ENCODE measurements at places on chromosomes 5 and 9.

GRCh38 chr5:168314735-168315411 lies 23.4 kb downstream of the WWC1 start:
- DNase-seq, result peak; percentile 84

DNA sequence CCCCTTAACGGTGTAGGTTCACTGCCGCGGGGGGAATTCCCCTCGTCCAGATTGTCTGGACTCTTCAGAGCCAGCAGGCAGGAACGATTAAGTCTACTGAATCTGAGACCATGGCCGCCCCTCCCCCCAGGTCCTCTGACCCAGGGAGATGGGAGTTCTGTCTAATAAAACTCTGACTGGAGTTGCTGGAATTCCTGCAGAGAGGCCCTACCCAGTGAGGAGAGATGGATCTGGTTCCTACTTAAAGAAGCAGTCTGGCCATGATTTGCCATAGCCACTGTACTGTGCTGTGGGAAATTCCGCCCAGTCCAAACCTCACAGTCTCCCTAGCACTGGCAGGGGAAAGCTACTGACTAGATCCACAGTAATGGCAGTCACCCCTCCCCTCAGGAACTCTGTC lies 237.7 kb upstream of the RASA1 start:
- no peak for DNase-seq

- DNase-seq, result no peak
These were observed 29.8 kb upstream of the BNIP1 start for GRCh38 chr5:173114536-173114935.

GRCh38 chr5:113487416-113487780 lies 855 bp downstream of the MCC start:
- DNase-seq, result peak; percentile 24

- no peak for DNase-seq
These were observed 62.0 kb downstream of the MACROH2A1 start for GRCh38 chr5:135337064-135337463.

DNA sequence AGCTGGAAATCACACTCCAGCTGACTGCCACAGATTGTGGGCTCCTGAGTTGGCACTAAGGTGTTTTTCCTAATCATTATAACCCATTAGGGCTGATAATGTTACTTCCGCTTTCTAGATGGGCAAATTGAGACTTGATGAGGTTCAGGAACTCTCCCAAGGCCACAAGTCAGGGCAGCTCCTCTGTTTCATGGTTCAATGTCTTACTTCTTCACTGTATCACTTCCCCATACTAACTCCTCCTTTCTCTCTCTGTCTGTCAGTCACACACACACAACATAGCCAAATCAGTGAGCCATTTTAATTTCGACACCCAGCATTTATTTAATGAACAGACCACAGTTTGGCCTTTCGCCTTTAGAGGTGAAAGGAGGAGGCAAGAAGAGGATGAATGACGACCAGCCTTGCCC lies 17.8 kb upstream of the TRAF1 start:
- no peak for DNase-seq

- DNase-seq, result peak; percentile 12
These were observed 73.7 kb upstream of the STK32A start for GRCh38 chr5:147160902-147161700.

- peak; percentile 9 for DNase-seq
These were observed 7.5 kb downstream of the ADAMTS13 start for GRCh38 chr9:133429641-133430161.

DNA sequence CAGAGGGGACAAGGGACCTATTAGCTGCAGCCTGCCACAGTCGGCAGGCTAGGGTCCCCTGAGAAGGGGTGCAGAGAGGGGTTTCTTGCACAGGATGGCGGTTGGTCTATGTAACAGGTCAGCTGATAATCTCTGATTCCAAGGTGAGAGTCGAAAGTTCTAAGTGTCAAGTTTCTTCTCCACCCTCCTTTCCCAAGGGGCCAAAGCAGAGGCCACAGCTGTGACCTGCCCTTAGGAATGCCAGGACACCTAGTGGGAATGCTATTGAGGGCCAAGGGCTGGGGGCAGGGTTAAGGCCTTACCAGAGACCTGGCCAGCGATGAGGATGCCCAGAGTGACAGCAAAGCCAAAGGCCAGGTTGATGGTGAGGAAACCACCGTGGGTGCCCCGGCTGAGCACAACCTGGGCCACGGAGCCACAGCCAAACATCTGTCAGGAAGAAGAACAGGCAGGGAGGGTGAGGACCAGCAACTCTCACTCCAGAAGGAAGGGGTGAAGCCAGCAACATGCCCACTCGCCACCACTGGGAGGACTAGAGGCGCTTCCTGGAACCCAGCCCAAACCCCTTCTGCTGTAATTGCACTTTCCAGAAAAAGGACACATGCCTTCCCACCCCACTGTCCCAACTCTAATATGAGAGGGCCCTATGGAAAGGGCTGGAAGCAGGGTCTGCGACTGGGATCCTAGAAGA lies 3.8 kb downstream of the AQP3 start:
- no peak for DNase-seq

DNA sequence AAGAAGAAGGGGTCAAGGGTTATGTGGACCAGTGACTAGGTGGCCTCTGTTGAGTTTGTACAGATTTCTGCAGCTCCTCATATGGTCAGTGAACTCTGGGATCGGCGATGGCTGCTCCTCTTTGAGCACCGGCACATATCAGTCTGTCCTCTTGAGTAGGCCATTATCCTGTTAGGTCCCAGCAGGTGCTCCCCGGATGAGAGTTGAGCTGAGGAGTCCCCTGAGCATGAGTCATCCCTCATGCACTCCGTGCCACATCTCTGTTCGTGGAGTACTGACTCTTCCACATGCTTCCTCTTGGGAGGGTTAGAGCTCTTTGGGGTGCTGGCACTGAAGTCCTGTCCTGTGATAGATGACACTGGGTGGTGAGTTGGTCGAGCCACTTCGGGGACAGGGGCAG lies 143.7 kb downstream of the PTTG1 start:
- no peak for DNase-seq

DNA sequence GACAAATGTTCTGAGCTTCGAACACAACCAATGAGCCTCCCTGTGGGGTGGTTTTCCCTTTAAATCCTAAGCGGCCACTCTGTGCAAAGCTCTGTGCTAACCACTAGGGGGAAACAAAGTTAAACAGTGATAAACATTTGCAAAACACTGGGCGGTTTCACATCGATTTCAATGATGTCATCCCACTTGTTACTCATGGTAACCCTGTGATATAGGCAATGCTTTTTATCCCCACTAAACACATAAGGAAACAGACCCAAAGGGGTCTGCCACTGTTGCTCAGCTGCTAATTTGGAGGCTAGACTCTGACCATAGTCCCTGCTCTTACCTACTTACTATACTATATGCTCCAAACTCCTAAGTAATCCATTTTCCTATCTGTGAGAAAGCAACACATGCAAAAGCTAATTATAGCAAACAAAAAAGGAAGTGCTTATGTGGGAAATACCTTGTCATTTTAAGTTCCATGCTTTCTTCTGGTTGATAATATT lies 57.3 kb downstream of the PTPN3 start:
- peak; percentile 88 for DNase-seq

DNA sequence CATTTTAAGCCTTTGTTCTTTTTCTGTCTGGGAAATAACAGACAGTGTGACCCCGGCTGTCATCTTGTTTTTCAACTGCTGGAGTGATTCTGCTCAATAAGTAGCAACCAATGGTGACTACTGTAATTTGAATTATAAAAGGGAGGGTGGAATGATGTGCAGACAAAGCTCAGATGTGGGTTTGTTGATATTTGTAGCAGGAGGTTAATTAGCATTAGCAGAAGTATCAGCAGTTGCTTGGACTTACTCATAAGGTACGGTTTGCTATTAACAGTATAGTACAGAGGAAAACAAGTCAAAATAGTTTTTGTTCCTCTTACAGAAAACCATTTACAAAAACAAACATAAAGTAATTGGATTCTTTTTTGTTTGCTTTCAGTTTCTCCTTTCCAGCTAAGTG lies 140.4 kb downstream of the TUSC1 start:
- DNase-seq, result no peak

- DNase-seq, result no peak
These were observed 161.7 kb downstream of the OXCT1 start for GRCh38 chr5:41708604-41708940.

GRCh38 chr9:1794547-1795270 lies 220.4 kb upstream of the SMARCA2 start:
- DNase-seq, result no peak

DNA sequence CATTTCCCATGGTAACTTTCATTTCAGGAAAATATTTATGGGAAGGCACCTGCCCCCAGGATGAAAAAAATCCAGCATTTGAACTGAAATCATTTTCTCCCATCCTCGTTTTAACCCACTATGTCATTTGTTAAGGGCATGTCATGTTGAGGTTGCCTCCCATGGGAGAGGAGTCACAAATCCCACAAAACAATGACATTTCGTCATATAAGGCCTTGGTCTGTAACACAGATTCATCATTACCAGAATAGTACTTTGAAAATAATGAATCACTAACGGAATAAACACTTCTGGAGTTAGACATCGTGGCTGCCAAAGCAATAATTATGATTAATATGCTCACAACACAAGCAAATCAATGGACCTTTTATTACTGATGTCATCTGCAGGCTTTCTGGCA lies 274.1 kb downstream of the NDUFS4 start:
- DNase-seq, result peak; percentile 7

GRCh38 chr9:134960701-134961181 lies 43.0 kb upstream of the FCN1 start:
- no peak for DNase-seq

Data from cardiac fibroblast (primary cell).